ENCODE measurements at places on chromosomes 1 and 21.

DNA sequence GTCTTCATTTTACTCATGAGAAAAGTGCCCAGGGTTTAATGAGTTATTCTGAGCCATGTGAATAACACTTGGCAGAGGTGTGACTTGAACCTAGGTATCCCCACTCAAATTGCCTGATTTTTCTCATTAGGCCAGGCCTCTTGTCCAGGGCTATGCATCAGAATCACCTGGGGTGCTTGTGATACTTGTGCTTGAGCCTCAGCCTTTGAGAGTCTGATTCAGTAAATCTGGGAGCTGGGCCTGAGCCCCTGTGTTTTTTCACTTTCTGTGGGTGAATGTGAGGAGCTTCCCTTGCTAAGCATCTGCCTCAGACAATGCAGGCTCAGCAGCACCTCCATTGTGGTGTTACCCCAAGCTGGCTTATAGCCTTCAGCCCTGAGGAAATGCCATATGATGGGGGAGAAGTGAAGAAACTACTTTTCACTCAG lies 127.1 kb downstream of the S1PR1 start:
- no peak for DNase-seq

GRCh38 chr1:104295511-104295910 lies 545.8 kb downstream of the AMY1C start:
- DNase-seq, result peak; percentile 76

GRCh38 chr1:43997295-43997999 lies 6.0 kb downstream of the CCDC24 start:
- DNase-seq, result no peak

DNA sequence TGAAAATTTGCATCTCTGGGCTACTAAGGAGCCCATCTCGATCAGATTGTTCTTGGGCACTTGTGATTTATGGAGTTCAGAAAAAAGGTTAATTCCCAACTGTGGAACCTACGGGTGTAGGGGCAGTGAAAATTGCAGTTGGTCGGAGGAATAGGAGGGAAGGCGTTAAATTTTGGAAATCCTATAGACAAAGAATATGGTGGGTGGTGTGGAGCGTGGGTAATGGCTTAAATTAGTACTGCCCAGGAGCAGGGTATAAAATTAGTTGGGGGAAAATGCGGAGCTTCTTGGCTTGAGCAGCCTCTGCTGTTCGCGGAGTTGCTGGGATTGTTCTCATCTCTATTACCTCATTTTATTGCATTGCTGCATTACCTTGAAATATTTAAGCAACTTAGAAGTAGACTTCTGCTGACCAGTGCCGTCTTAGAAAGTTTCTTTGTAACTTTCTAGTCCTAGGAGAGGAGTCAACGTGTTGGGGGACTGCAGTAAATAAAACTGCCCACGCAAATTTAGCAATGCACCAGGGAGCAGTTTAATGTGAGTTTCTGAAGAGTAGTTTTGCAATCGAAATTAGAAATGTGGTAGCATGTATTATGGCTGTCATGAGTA lies 514 bp downstream of the S1PR1 start:
- no peak for DNase-seq

- DNase-seq, result peak; percentile 44
These were observed 5.5 kb downstream of the AZIN2 start for GRCh38 chr1:33086384-33086850.

DNA sequence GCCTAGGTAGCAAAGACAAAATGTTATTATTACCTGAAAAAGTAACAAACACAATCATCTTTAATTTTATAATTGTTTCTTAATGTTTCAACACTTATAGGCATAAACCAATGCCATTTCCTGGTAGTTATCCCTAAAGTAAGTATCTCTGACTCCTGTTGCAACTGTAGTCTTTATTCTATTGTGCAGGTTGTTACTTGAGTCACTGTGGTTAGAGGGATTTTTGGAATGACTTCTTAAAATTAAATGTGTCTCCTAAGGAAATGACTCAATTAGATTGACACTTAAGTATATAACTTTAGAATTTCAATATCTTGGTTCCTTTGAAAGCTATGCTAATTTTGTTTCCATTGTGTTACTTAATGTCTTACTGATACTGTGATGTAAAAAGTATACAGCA lies 143.9 kb downstream of the PHTF1 start:
- no peak for DNase-seq

DNA sequence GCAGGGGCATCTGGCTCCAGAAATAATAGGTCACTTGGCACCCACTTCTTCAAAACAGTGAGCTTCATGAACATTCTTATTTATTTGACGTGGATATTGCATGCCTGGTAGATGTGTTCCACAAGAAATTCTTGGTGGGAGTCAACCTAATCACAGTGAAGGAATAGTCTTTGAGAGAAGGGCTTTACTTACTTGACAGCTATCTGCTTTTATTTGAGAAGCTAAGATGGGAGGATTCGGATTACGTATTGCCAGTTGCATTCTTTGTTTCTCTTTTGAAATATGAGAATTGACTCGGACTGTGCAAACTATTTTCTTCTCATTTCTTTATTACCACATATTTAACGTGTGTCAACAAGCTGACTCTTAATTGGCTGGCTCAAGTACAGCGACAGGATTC lies 117.2 kb downstream of the FASLG start:
- no peak for DNase-seq

DNA sequence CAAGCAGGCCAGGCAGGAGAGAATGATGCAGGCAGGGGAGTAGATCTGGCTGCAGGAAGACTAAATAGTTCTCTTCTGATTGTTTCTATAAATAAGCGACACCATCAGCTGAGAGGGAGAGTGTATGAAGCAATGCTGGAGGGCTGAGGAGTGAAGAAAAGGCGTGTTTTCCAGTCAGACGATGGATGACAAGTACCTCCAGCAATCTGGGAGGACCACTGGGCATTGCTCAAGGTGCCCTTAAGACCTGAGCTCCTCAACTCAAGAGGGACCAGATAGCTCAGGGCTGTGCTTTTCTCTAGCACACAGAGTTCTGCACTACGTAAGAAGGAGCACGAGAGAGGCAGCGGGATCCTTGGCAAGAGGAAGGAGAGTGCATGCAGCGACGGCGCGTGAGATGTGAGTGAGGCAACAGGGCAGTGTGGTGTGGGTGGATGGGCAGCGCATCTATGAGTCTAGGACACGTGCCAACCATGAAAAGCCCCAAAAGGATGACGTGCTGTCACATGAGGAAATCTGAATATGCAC lies 36.0 kb downstream of the PABPC4 start:
- no peak for DNase-seq

DNA sequence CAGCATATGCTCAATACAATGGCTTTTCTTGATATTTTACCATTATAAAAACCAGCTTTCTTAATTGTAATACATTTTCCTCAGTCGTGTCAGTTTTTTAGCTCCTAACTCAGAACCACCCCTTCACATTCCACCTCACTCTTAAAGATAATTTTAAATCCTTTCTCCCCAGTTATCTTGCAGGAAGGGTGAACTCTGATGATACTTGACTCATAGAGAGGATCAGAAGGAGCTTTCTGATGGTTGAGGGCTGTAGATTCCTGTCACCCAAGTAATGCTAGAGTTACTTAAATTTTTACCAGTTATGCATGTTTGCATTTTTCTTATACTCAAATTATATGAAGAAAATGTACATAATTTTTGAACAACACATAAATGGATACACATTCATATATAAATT lies 233.7 kb downstream of the NCAM2 start:
- no peak for DNase-seq

DNA sequence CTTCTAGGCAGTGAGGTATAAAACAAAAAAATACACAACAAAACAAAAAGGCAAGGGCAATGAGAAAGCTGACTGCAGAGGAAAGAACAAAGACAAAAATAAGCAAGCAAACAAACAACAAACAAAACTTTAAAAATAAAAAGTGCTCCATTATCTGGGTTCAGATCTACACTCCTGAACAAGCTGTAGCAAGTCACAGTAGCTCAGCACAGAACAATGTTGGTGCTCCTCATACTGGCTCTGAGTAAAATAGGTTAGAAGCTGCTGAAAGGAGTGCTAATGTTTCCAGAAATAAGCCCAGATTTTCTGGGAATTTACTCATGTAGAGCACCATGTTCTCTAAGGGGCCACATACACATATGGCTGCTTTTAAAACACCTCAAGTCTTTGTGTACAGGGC lies 16.6 kb upstream of the DUSP10 start:
- no peak for DNase-seq

DNA sequence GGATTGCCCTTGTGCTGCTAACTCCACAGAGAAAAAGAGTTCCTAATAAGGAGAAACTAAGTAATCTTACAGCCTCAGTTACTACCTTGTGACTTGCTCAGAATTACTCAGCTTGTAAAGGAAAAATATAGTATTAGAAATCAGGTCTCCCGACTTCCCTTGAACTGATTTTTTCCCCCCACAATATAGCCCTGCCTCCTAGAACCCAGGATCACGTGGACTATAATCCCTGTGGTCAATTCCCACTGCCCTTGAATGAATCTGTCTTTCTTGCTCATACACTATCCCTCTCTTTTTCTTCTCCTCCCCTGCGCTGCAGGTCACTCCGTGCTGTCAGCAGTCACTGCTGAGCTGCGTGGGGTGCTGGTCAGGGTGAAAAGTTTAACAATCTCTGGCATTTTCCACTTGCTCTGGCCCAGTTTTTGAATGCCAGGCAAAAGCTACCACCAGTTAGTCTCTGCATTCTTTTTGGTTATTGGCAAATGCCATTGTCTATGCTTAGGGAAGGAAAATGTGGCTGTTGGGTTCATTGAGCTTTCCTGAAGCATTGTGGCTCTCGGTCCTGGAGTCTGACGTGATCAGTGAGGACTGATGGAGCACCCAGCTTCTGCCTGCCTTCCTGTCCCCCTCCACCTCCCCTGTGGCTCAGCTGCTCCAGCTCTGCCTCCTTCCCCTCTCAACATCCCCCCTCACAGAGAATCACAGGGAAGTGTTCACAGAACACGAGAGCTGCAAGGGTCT lies 1.9 kb upstream of the MYOC start:
- DNase-seq, result no peak

GRCh38 chr1:19336543-19336942 lies 24.4 kb downstream of the SLC66A1 start:
- no peak for DNase-seq

GRCh38 chr1:119773711-119774241 lies 5.1 kb upstream of the HMGCS2 start:
- DNase-seq, result peak; percentile 58

GRCh38 chr1:63042278-63042677 lies 258.3 kb downstream of the ATG4C start:
- DNase-seq, result peak; percentile 95

- DNase-seq, result no peak
These were observed 38.7 kb downstream of the ZBTB40 start for GRCh38 chr1:22490309-22490708.

DNA sequence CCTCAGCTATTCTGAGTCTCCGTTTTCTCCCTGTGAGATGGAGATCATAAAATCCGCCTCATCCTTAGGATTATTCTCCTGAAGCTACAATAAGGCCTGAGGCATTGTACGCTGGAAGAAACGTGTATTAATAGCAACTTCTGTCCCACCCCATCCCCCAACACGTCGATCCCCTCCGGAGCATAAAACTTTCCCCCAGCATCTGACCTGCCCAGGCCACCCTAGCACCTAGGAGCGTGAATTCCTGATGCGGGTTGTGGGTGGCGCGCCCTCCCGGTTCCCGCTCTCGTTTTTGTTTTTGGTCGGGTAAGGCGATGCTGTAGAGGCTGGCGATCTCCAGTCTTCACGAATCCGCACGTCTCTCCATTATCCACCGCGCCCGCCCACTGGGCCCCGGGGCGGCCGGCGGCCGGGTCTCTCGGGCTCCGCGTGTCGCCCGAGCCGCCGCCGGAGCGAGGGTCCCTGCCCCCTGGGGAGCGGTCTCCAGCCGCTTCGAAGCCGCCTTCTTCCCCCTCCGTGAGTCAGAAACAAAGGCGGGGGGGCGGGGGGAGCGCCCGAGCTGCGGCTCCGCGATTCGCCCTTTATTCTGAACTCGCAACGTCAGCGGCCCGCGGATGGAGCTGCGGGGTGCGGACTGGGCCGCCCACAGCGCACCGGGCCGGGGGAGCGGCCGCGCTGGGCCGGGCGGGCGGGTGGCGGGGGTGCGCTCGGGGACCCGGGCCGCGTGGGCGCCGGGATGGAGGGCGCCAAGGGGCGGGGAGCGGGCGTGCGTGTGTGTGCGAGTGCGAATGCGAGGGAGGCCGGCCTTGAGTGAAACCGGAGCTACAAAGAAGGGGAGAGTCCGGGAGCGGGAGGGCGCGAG lies at the start of gene PLEKHO1:
PLEKHO1 (plus strand) TSS at position 646 of the 862 bp plus-strand sequence. CDS start 342 bp downstream, outside the sequence.
- DNase-seq, result peak; percentile 74

DNA sequence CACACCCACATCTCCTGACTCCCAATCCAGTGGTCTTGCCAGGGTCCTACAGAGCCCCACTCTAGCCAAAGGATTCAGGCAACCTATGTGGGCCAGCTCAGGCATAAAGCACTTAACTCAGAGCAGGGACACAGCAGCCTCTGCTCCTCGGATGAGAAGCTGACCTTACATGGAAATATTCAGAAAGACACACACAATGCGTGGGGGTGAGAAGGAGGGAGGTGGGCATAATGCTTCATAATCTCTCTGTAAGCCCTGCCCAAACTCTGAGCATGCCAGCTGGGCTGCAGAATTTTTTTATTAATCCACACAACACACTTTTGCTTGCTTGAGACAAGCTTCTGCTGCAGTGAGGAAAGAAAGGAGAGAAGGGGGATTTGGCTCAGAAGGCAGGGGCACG lies 21.6 kb downstream of the KCND3 start:
- DNase-seq, result no peak

DNA sequence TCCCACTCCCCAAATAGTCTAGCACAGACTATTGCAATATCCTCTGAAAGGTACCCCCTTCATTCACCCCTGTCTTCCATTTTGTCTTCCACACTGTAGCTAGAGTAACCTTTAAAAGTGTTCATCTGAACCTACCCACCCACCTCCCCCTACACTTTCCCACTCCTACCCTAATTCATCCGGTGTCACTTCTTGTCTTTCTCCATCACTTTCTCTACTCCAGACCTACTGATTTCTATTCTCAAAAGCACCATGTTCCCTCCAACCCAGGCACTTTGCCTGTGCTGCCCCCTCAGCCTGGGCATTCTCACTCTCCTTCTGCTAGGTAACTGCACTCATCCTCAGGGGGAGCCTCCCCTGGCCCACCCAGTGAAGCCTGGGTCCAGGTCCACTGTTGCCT lies 4.7 kb upstream of the MAN1C1 start:
- DNase-seq, result no peak

GRCh38 chr1:9881838-9882249 lies 28.2 kb downstream of the CTNNBIP1 start:
- DNase-seq, result no peak

DNA sequence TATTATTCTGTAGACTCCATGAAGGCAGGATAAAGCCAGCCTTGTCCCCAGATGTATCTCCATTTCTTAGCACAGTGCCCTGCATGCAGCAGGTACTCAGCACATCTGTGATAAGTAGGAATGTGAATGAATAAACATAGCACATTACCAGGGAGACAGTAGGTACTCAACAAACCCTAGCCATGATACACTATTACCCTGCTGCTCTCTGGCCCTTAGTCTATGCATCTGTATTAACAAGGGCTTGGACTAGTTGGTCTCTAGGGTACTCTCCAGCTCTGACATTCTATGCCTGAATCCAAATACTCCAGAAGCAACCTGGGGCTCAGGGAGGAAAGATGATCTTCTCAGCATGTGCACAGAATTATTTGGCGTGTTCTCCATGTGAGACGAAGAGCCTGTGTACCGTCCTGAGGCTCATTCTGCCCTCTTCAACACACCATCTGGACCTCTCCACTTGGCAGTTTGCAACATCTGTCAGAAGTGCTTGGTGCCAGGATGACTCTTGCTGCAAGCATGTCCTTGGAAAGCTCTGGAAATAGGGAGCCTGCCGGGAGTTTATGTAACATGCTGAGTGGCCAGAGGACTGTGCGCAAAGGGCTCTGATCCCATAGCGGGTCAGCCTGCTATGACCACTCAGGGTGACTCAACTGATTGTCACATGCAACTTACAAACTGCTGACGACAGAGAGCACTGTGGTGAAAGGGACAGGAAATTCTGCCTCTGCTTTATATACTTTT lies 228.2 kb upstream of the USP24 start:
- no peak for DNase-seq

All from NCI-H1105 (cell line).